ENCODE measurements at places on chromosomes 11 and 22.

DNA sequence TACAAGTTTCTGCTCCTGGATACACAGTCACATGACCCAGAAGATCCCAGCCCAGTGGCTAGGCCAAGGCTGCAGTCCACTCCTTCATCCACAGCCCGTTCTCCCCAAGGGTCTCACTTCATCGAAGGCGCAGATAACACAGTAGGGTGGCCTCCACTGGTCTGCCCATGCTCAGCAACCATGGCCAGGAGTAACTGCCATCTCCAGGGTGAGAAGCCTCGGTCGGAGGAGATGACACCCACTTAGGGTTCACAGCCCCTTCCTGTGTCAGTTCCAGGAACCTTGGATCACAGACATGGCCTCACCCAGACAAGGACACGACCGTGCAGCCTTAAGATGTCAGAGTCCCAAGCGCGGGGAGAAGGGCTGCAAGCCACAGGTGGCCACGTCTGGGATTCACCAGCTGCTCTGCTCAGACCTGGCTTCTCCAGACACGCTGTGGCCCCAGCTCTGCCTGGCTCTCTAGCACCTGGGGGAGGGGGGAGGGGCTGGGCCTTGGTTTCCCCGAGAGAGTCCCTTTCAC lies 2.6 kb downstream of the BET1L start:
- H3K4me1 ChIP-seq: peaks cover 53% of the 10 kb centered on the region
- no peak overlapping the region for H3K27ac ChIP-seq
- no peaks in the 10 kb centered on the region for H3K27me3 ChIP-seq
- peaks cover 32% of the 10 kb centered on the region for H3K36me3 ChIP-seq
- H3K4me3 ChIP-seq: no peak overlapping the region
- DNase-seq: no peak

GRCh38 chr11:73833067-73833466 lies 43.6 kb downstream of the COA4 start:
- H3K27me3 ChIP-seq: no peaks in the 10 kb centered on the region
- H3K36me3 ChIP-seq: peaks cover 28% of the 10 kb centered on the region
- H3K4me3 ChIP-seq: no peak overlapping the region
- H3K27ac ChIP-seq: no peak overlapping the region
- DNase-seq: no peak

GRCh38 chr22:30874431-30875370 lies 93.9 kb downstream of the MORC2 start:
- DNase-seq: no peak
- H3K27ac ChIP-seq: no peak overlapping the region
- no peaks in the 10 kb centered on the region for H3K36me3 ChIP-seq

- DNase-seq: no peak
- peaks cover 9% of the 10 kb centered on the region for H3K27me3 ChIP-seq
- no peaks in the 10 kb centered on the region for H3K4me1 ChIP-seq
- H3K4me3 ChIP-seq: no peak overlapping the region
- H3K36me3 ChIP-seq: peaks cover 2% of the 10 kb centered on the region
Measured at GRCh38 chr11:66915046-66915832, 42.9 kb downstream of the PC start.

GRCh38 chr22:25160120-25160996 lies 39.3 kb upstream of the CRYBB3 start:
- H3K4me1 ChIP-seq: peaks cover 32% of the 10 kb centered on the region
- H3K4me3 ChIP-seq: no peak overlapping the region
- H3K27me3 ChIP-seq: no peaks in the 10 kb centered on the region
- peaks cover 10% of the 10 kb centered on the region for H3K36me3 ChIP-seq

GRCh38 chr11:42003801-42004200 lies 544.3 kb upstream of the LRRC4C start:
- H3K4me3 ChIP-seq: no peak overlapping the region
- no peak for DNase-seq
- no peaks in the 10 kb centered on the region for H3K36me3 ChIP-seq
- H3K27ac ChIP-seq: no peak overlapping the region

DNA sequence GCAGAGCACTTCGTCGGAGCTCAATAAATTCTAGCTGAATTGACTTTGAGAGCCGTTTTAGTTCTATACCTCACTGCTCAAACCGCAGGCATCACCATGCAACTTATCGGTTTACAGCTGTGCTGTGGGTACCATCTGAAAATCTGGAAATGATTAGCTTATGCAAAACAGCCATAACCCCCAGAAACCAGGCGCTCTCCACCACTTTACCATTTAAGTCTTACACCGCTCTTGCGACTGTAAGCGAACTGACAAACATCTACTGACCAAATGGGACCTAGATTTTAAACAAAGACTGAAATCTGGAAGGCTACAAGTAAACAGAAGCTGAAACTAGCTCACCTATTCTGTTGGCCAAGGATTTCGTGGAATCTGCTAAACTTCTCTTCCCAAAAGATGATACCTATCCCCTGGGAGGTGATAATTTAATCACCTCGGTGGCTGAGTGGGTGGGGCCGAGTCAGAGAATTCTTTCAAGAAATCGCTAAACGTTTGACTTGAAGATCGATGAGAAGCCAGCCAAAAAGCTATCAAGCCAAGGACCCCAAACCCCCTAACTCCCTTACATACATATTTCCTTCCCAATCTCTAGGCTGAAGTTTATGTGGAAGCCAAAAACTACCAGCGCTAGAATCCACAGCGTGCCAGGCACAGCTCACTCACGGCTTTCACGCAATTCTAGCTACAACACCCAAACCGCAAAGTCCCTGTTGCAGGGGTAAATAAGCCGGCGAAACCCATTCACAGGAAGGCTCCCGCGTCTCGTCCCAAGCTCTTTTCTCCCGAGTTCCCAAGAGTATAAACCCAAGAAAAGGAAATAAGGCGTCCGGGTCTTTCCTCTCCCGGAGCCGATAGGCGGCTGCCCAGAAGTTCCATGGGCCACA lies 644 bp downstream of the SPTY2D1 start:
- H3K27ac ChIP-seq: peak overlapping the region; percentile 97
- peaks cover 28% of the 10 kb centered on the region for H3K4me1 ChIP-seq
- H3K36me3 ChIP-seq: peaks cover 18% of the 10 kb centered on the region
- no peak for DNase-seq
- H3K27me3 ChIP-seq: peaks cover 10% of the 10 kb centered on the region

- H3K36me3 ChIP-seq: no peaks in the 10 kb centered on the region
- DNase-seq: no peak
- H3K27ac ChIP-seq: no peak overlapping the region
- no peaks in the 10 kb centered on the region for H3K4me1 ChIP-seq
Measured at GRCh38 chr11:9820260-9820659, 156.4 kb downstream of the SWAP70 start.

GRCh38 chr22:19705181-19705934 lies 8.9 kb upstream of the SEPTIN5 start:
- no peak overlapping the region for H3K4me3 ChIP-seq
- no peak overlapping the region for H3K27ac ChIP-seq
- H3K36me3 ChIP-seq: peaks cover 2% of the 10 kb centered on the region
- no peaks in the 10 kb centered on the region for H3K4me1 ChIP-seq

DNA sequence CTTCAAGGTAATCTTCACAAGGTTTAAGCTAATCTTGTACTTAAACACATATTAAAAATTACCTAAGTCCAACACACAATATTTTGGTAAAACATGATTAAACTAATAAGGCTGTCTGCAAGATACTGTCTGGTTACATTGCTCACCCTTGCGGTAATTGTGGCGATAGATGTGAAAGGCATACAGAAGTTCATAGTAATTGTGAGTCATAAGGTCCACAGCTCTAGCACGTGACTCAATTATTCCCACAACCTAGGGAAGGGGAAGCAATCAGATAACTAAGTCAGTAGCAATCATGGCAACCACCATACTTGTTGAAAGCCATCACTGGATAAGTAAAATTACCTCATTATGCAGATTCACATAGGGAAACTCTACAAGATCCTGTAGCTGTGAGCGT lies 30.5 kb upstream of the FNBP4 start:
- no peaks in the 10 kb centered on the region for H3K27me3 ChIP-seq
- no peak for DNase-seq
- H3K27ac ChIP-seq: peak overlapping the region; percentile 59
- H3K4me1 ChIP-seq: peaks cover 11% of the 10 kb centered on the region

- peaks cover 26% of the 10 kb centered on the region for H3K36me3 ChIP-seq
- peaks cover 88% of the 10 kb centered on the region for H3K4me1 ChIP-seq
- no peaks in the 10 kb centered on the region for H3K27me3 ChIP-seq
- no peak for DNase-seq
Measured at GRCh38 chr11:96338910-96339705, 3.9 kb downstream of the MAML2 start.

GRCh38 chr11:72789493-72790131 lies 4.2 kb downstream of the STARD10 start:
- peaks cover 7% of the 10 kb centered on the region for H3K36me3 ChIP-seq
- DNase-seq: no peak
- no peaks in the 10 kb centered on the region for H3K27me3 ChIP-seq
- H3K4me3 ChIP-seq: no peak overlapping the region
- peaks cover 22% of the 10 kb centered on the region for H3K4me1 ChIP-seq
- no peak overlapping the region for H3K27ac ChIP-seq

GRCh38 chr11:106424111-106424510 lies 346.6 kb downstream of the AASDHPPT start:
- no peaks in the 10 kb centered on the region for H3K27me3 ChIP-seq
- no peaks in the 10 kb centered on the region for H3K4me1 ChIP-seq

DNA sequence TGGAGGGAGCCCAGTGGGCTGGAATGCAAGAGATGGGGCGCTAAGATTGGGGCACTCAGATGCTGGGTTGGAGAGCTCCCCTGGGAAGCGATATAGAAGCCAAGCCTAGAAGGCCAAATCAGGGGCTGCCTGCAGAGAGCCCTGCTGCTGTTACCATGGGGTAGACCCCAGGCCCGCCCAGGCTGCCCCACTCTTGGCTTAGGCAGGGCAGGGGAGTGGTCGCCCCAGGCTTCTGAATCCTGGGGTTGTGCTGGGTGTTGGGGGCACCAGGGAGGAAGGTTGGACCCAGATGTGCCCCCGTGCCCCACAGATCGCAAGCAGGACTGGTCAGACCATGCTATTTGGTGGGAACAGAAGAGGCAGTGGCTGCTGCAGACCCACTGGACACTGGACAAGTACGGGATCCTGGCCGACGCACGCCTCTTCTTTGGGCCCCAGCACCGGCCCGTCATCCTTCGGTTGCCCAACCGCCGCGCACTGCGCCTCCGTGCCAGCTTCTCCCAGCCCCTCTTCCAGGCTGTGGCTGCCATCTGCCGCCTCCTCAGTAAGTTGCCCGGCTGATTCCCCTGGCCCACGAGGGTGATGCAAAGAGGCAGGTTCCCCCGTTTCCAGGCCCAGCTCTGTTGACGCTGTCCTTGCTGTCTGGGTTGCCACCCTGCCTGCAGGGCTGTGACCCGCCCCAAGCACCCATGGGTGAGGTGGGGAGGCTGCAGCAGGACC lies 3.9 kb downstream of the FERMT3 start:
- no peaks in the 10 kb centered on the region for H3K27me3 ChIP-seq
- H3K4me3 ChIP-seq: no peak overlapping the region
- peaks cover 34% of the 10 kb centered on the region for H3K4me1 ChIP-seq
- no peak overlapping the region for H3K27ac ChIP-seq
- no peak for DNase-seq

GRCh38 chr11:75337195-75337654 lies 14.2 kb downstream of the ARRB1 start:
- no peaks in the 10 kb centered on the region for H3K27me3 ChIP-seq
- peaks cover 4% of the 10 kb centered on the region for H3K36me3 ChIP-seq
- no peak overlapping the region for H3K4me3 ChIP-seq
- H3K27ac ChIP-seq: no peak overlapping the region
- H3K4me1 ChIP-seq: peaks cover 45% of the 10 kb centered on the region

DNA sequence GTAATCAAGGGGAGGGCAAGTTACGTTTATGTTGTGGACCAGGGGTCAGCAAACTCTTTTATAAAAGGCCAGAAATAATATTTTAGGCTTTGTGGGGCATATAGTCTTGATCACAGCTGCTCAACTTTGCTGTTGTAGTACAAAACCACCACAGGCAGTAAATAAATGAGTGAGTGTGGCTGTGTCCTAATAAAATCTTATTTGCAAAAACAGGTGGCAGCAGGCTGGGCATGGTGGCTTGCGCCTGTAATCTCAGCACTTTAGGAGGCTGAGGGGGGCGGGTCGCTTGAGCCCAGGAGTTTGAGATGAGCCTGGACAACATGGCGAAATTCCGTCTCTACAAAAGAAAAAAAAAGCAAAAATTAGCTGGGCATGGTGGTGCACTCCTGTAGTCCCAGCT lies 57.9 kb upstream of the NUP160 start:
- no peaks in the 10 kb centered on the region for H3K27me3 ChIP-seq
- H3K4me3 ChIP-seq: no peak overlapping the region
- H3K27ac ChIP-seq: no peak overlapping the region
- no peaks in the 10 kb centered on the region for H3K36me3 ChIP-seq
- no peaks in the 10 kb centered on the region for H3K4me1 ChIP-seq

GRCh38 chr11:60087239-60087638 lies 1.2 kb upstream of the MS4A2 start:
- no peaks in the 10 kb centered on the region for H3K4me1 ChIP-seq
- peaks cover 58% of the 10 kb centered on the region for H3K27me3 ChIP-seq
- no peak for DNase-seq
- no peaks in the 10 kb centered on the region for H3K36me3 ChIP-seq

- no peak for DNase-seq
- H3K4me3 ChIP-seq: no peak overlapping the region
- H3K4me1 ChIP-seq: no peaks in the 10 kb centered on the region
- no peaks in the 10 kb centered on the region for H3K36me3 ChIP-seq
Measured at GRCh38 chr11:115924744-115925567, 420.7 kb upstream of the CADM1 start.

- H3K27ac ChIP-seq: no peak overlapping the region
- H3K27me3 ChIP-seq: no peaks in the 10 kb centered on the region
Measured at GRCh38 chr11:7561562-7561961, 47.8 kb downstream of the PPFIBP2 start.

All from central memory CD8-positive, alpha-beta T cell (primary cell).